Activated CD4-positive, alpha-beta T cell treated with anti-CD3 and anti-CD28 coated beads for 36 hours (primary cell): ENCODE measurements at places on chromosomes 3 and 15. TPM values are rescaled to one million over a fixed set of nuclear protein-coding genes. Genes with fewer than 3 reads are reported as not detected.

DNA sequence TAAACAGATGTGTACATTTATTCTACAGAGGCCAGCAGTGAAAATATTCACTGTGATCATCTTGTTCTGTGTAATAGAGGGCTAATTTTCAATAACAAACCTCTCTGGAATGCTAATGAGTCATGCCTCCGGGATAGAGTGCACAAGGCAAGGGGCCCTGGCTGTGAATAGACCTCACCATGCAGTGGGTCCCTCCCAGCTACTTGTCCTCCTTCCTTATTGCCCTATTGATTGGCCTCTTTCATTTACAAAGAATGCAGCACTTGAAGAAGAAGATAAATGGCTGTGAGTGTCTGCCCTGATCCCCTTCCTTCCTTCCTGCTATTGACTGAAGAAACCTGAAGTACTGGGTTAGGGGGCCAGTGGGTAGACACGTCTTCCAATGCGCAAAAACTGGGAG is 436.3 kb downstream of the WDR72 start:
- DNase-seq = no peak
- H3K27ac ChIP-seq = no peak overlapping the region
- no peak overlapping the region for H3K4me3 ChIP-seq

DNA sequence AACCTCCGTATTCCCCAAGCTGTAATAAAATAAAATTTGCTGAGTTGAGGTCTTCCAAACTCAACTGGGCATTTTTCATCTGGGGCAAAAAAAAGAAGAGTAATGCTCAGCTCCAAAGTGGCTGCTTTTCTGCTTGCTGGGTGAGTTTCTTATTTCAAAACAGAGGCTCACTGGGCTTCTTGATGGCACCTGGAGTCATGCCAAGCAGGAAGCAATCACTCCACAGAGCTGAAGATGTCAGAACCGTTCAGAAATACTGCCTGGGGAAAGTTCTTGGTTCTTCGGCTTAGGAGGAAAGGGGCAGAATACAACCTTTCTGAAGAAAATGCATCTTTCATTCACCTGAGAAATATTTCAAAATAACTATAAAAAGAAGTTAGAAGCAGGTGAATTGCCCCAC is 4.1 kb downstream of the CCR9 start:
- H3K27ac ChIP-seq = no peak overlapping the region
- H3K4me1 ChIP-seq = peaks cover 49% of the 10 kb centered on the region
- peak; percentile 41 for DNase-seq

DNA sequence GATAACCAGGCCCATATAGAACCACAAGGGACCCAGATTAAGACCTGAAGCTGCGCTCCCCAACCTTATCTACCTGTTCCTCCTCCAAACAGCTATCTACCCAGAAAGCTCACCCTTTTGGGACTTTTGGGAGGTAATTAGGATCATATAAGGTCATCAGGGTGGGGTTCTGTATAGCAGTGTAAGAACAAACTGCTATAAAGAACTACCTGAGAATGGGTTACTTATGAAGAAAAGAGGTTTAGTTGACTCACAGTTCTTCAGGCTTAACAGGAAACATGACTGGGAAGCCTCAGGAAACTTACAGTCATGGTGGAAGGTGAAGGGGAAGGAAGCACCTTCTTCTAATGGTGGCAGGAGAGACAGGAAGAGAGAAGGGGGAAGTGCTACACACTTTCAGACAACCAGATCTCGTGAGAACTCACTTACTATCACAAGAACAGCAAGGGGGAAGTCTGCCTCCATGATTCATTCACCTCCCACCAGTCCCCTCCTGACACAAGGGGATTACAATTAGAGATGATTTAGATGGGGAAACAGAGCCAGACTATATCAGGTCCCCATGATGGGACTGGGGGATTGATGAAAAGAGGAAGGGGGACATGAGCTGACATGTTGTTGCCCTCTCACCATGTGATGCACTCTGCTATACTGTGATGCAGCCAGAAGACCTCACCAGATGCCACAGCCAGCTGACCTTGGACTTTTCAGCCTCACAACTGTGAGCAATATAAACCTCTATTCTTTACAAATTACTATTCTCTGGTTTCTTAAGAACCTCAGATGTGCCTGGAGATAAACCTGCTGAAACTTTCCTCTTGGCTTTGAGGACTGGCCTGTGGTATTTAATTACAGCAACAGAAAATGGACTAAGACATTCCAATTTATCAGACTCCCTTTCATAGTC is 15.3 kb upstream of the FMN1 start:
- H3K36me3 ChIP-seq = no peaks in the 10 kb centered on the region
- peaks cover 8% of the 10 kb centered on the region for H3K4me1 ChIP-seq
- peak; percentile 6 for DNase-seq
- H3K27me3 ChIP-seq = no peaks in the 10 kb centered on the region

DNA sequence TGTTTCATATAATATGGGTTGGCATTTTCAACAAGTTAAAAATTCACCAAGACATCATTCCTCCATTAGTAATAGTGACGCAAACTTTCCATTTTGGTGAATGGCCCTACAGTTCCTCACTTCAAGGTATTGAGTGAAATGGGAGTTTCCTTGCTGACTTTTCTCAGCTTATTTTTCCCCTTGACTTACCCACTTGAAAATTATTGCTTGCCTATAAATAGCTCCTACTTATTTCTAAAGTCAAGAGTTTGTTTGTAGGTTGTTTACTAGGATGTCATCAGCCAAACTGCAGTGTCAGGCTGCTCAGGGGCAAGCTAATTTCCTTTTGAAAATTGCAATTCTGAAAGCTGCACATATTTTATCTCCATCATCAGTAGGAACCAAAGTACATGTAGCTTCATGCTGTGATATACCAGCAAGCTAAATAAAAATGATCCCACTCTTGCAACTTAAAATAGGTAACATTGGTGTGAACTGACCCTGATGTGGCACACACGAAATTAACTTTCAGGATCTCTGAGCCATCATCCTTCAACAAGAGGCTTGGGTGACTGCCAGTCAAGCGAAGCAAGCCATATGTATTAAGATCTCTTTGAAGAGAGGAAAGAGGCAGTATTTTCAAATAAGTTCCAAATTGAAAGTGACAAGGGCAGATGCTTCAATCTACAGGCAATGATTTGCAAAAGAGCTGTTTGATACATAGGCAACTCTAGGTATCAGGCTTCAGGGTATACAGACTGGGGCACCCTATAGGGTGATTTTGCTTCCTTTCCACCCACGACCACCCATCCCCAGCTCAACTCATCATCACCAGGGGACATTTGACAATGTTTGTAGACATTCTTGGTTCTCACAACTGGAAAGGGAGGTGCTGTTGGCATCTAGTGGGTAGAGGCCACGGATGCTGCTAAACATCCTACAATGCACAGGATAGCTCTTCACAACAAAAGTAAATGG is 66.8 kb upstream of the RASGRP1 start:
- H3K27me3 ChIP-seq = no peaks in the 10 kb centered on the region
- H3K4me1 ChIP-seq = peaks cover 54% of the 10 kb centered on the region
- peak overlapping the region; percentile 88 for H3K27ac ChIP-seq
- no peak overlapping the region for H3K4me3 ChIP-seq

DNA sequence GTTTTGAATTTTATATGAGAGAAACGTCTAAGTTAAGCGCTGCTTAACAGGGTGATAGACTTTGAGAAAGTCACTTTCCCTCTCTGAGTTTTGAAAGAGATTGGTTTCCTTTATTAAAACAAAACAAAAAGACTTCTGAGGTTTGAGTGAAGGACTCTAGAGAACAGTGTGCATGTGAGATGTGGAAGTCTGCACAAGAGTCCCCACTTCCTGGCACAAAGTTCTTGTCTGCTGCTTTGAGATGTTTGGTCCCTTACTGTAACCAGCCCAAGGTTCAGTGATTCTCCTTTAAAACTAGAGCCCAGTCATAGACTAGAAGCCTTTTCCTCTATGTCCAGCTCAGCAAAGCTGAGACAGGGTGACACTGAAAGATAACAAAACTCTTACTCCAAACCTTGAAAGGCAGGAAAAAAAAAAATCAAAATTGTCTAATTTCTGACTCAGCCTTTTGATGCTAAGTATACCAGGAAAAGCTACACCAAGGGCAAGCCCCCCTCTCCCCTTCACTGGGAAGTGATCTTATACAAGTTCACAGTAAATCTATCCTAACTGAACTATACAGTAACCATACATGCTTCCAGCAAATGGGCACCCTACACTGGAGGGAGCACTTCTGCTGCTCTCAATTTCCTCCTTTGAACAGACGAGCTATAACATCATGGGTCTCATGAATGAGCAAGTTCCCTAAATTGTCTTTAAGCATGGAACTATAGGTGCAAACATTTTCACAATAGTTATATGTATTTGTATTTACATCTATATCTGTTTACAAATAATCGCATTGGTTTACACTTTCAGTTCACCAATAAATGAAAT is 2.3 kb downstream of the POPDC2 start:
- DNase-seq = no peak
- H3K4me3 ChIP-seq = no peak overlapping the region
- no peaks in the 10 kb centered on the region for H3K4me1 ChIP-seq
- H3K27ac ChIP-seq = no peak overlapping the region
- peaks cover 4% of the 10 kb centered on the region for H3K36me3 ChIP-seq
- H3K27me3 ChIP-seq = no peaks in the 10 kb centered on the region

- DNase-seq = no peak
- peaks cover 20% of the 10 kb centered on the region for H3K27me3 ChIP-seq
These were observed 319.4 kb upstream of the NR2F2 start for GRCh38 chr15:96011136-96011535.

DNA sequence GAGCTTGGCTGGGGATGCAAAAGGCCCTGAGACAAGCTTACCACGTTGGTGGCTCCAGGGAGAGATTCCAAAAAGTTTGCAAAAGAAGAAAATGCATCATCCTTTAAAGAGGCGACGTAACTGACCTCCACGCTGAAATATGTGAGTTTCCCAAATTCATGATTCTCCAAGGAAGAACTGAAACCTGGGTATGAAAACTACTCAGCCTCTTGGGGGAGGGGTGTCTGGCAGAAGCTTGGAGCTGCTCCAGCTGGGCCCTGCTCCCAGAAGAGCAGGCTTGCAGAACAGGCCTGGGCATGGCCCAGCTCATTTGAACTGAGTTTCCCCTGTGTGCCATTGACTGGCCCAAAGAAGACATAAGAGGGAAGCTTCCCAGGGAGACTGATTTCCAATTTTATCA is 20.5 kb downstream of the CPN2 start:
- no peaks in the 10 kb centered on the region for H3K36me3 ChIP-seq
- H3K4me3 ChIP-seq = no peak overlapping the region
- H3K27ac ChIP-seq = no peak overlapping the region
- peaks cover 18% of the 10 kb centered on the region for H3K27me3 ChIP-seq

GRCh38 chr3:185308126-185308754 is 54.4 kb upstream of the EHHADH start:
- no peaks in the 10 kb centered on the region for H3K4me1 ChIP-seq
- peaks cover 32% of the 10 kb centered on the region for H3K36me3 ChIP-seq
- H3K27ac ChIP-seq = no peak overlapping the region
- no peak overlapping the region for H3K4me3 ChIP-seq
- H3K27me3 ChIP-seq = no peaks in the 10 kb centered on the region
- DNase-seq = peak; percentile 65

GRCh38 chr3:30587904-30588303 is 18.5 kb upstream of the TGFBR2 start:
- H3K36me3 ChIP-seq = no peaks in the 10 kb centered on the region
- no peak overlapping the region for H3K27ac ChIP-seq
- no peaks in the 10 kb centered on the region for H3K4me1 ChIP-seq
- H3K4me3 ChIP-seq = no peak overlapping the region
- no peak for DNase-seq

DNA sequence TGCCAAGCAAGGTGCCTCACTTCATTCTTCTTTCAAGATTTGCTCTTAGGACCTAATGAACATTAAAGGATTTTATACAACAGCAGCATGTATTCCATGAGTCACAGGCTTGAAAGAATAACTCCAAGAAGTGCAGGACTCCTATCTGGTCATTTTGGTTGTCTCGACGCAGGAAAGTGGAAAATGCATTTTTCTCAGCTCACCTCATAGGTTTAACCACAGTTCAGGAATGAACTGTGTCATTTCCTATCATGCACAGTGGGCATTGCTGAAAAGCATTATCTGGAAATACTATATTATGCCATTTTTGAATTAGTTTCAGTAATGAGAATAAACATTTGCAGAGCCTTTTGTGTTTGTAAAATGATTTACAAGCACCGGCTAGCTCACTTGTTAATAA is 98.7 kb upstream of the BFSP2 start:
- H3K4me1 ChIP-seq = peaks cover 2% of the 10 kb centered on the region
- H3K4me3 ChIP-seq = no peak overlapping the region
- no peaks in the 10 kb centered on the region for H3K36me3 ChIP-seq
- H3K27me3 ChIP-seq = peaks cover 10% of the 10 kb centered on the region
- H3K27ac ChIP-seq = no peak overlapping the region

DNA sequence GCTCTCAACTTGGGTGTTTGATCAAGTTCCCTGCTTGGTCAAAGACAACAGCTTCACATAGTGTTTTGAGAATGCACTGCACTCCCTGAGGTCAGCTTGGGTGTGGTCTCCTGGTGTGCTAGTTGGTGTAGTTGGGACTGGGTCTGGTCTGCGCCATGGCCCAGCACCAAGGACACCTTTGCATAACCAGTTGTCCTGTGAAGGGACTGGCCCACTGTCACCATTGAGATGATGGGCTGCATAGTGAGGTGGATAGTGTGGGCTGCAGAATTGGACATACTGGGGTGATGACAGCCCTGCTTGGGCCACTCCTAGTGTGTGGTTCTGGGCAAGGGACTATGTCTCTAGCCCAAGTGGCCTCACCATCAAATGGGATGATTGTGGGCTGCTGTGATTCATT is 9.5 kb downstream of the RPSA start:
- no peak overlapping the region for H3K27ac ChIP-seq
- H3K4me1 ChIP-seq = peaks cover 13% of the 10 kb centered on the region

DNA sequence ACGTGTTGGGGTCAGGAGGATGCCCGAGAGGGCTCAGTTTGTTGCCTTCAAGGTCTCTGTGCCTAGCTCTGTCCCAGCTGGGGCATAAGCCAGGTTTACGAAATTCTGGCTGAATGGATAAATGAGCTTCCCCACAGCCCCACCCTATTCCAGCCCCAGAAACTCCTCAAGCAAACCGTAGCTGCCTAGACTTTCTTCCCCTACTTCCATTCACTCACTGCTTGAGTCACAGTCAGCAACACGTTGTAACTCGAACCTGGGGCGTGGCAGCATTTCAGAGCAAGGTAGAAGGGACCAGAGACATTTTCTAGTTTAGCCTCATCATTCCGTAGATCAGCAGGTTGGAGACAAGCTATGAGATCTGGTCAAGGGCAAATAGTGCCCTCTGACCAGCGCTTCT is 24.2 kb downstream of the NMNAT3 start:
- H3K27ac ChIP-seq = no peak overlapping the region
- H3K36me3 ChIP-seq = no peaks in the 10 kb centered on the region
- H3K4me1 ChIP-seq = no peaks in the 10 kb centered on the region
- no peaks in the 10 kb centered on the region for H3K27me3 ChIP-seq
- no peak overlapping the region for H3K4me3 ChIP-seq
- DNase-seq = no peak

TGM4 gene
- total RNA-seq = not detected

ADCY5 gene
- total RNA-seq = not detected

SEMA7A gene
- 57.3 TPM for total RNA-seq

PAQR5 gene
- total RNA-seq = 0.05 TPM

LRRK1 gene
- total RNA-seq = 0.35 TPM

GP5 gene
- 0.39 TPM for total RNA-seq

SNRPN gene
- total RNA-seq = 62.2 TPM

ZNF502 gene
- 2.4 TPM for total RNA-seq
